Inflammatory macrophage treated with lipopolysaccharide for 4 hours (primary cell): ENCODE measurements at places on chromosomes 2 and 18.

DNA sequence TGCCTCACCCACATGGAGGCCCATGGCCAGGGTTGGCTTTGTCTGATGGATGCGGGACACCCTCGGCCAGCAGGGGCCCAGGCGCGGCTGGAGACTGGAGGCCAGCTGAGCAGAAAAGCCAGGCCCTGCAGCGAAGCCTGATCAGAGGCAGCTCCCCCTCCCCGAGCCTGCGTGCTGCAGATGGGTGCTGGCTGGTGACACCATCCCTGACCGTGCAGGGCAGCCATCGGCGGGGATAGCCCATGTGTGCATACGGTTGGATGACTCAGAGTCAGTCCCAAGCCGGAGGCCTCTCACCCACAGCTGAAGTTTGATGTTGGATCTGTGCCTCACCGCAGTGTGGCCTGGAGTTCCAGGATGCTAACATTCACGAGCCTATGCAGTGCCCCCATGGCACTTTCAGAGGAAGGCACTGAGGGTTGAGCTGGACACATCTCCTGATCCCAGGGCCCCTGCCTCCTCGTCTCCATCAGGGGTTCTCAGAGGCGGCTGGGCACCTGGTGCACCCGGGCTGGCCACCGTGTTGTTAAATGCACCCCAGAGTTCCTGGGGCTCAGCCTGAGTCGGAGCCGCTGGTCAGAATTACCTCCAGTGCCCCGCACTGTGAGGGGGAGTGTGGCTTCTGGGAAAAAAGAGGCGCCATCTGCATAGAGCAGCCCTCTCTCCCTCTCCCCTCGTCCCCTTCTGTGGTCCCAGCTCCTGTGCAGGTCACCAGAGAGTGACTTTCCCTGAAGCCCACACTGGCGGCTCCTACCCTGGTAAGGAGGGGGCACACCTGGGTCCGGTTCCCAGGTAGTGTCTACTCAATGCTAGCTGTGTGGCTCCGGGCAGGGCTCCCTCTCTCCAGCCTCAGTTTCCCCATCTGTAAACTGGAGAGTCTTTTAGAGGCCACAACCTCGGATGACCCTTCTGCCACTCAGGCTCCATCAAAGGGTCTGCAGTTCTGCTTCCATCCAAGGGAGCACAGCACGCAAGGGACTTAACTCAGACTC lies 19.4 kb upstream of the KIF1A start:
- no peak for DNase-seq

- no peak for DNase-seq
Measured at GRCh38 chr2:37317746-37318145, 6.9 kb downstream of the PRKD3 start.

- no peak for DNase-seq
Measured at GRCh38 chr2:126849486-126849885, 49.2 kb upstream of the TEX51 start.

- no peak for DNase-seq
Measured at GRCh38 chr2:203914546-203915182, 21.9 kb upstream of the ICOS start.

GRCh38 chr2:151020411-151020810 lies 241.3 kb downstream of the RBM43 start:
- DNase-seq: peak; percentile 21
